ENCODE measurements at places on chromosomes 1 and 21. TPM values are rescaled to one million over a fixed set of nuclear protein-coding genes. Genes with fewer than 3 reads are reported as not detected.

The CDK18 gene
- 6.1 TPM for total RNA-seq

The S100A7A gene
- total RNA-seq: not detected

The TMEM125 gene
- not detected for total RNA-seq

The WNT2B gene
- 0.21 TPM for total RNA-seq

The NR5A2 gene
- not detected for total RNA-seq

The SFN gene
- total RNA-seq: 0.47 TPM

The IL20 gene
- total RNA-seq: not detected

The SLC6A17 gene
- not detected for total RNA-seq

The KIAA0040 gene
- 25.7 TPM for total RNA-seq

The DTL gene
- total RNA-seq: 0.60 TPM

The SERPINC1 gene
- not detected for total RNA-seq

The ARHGAP29 gene
- total RNA-seq: not detected

The BSND gene
- total RNA-seq: not detected

The SYCP1 gene
- total RNA-seq: not detected

The AIM2 gene
- total RNA-seq: 0.93 TPM

The KPNA6 gene
- 59.5 TPM for total RNA-seq

The IFI44 gene
- 27.9 TPM for total RNA-seq

The F5 gene
- 0.19 TPM for total RNA-seq

The HHIPL2 gene
- 0.47 TPM for total RNA-seq

The LCE1E gene
- total RNA-seq: not detected

The PPFIA4 gene
- 1.6 TPM for total RNA-seq

Measured in naive thymus-derived CD8-positive, alpha-beta T cell (primary cell).